ENCODE measurements at places on chromosomes 1 and 21.
A peak's percentile ranks its signal among the peaks of the same experiment; 100 is the strongest.

- no peak for DNase-seq
Observed at GRCh38 chr1:1529936-1530335, 10.5 kb downstream of the TMEM240 start.

DNA sequence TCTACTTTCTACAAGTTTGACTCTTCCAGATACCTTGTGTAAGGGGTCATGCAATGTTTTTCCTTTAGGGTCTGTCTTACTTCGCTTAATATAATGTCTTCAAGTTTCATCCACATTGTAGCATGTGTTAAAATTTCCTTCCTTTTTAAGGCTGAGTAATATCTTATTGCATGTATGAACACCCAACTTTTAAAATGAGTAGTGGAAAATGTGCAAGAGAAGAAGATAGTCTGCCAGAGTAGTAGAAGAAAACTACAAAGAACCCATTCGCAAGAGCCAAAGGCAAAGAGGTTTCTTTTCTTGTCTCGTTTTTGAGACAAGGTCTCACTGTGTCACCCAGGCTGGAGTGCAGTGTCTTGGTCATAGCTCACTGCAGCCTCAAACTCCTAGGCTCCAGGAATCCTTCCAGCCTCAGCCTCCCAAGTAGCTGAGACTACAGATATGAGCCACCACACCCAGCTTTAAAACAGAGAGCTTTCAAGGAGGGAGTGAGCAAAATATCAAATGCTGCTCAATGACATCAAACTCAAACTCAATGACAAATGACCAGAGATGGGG, 9.4 kb downstream of the IL23R start:
- peak; percentile 50 for DNase-seq

DNA sequence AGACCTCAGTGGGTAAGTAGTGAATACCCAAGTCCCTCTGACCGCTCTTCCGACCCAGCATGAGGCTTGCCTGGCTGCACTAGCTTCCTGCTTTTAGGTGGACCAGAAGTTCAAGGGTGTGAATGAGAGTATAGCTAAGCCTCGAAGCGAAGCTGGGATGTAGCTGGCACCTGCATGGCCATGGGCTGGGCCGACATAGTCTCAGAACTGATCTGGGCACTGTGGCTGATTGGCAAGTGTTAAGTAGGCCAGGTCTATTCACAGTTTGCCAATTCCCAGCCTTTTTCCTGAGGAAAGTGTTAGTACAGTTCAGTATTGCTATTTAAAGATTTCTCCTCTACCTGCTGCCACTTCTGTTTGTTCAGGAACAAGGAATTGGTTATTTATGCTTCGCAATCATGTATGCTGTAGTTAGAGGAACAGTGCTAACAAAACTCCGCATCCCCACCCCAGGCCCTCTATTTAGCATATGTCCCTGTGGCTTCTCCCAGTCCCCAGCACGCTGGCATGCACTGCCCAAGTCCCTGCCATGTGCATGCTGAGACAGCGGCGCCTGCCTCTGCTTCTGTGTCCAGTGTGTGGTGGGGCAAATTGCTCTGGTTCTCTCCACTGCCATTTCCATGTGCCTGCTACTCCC, 16.3 kb downstream of the SPATA46 start:
- DNase-seq: no peak

DNA sequence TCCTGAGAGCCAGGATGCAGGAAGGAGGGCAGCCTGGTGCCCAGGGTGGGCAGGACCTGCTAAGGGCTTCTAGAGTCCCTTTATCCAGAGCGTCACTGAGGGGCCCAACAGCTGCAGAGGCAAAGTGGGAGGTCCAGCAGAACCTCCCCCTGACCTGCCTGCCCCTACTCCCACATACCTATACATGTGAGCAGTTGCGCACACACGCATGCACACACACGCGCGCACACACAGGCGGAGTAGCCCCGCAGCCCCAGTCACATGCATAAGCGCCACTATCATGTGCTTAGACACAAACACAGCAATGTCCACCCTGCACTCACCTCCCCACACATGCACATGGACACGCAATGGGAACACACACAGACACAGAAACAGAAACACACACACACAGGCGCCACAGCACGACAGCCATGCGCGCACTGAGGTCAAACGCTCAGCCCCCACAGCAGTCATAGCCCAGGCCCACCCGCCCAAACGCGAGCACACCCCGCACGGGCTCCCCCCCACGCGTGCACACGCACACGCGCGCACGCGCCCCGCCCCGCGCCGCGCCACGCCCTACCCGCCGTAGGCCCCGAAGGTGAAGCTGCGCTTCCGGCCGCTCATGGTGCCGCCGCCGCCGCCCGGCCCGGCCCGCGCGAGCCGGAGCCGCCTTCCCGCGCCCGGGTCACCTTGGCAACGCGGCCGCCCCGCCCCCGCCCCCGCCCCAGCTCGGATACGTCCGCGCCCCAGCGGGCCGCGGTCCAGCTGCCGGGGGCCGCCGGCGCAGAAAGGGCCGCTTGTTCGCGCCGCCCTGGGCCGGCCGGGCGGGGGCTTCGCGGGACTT, 17.7 kb downstream of the RAP1GAP start:
- DNase-seq: no peak

- DNase-seq: peak; percentile 27
Observed at GRCh38 chr1:92096317-92096716, 16.2 kb downstream of the BTBD8 start.

- no peak for DNase-seq
Observed at GRCh38 chr1:20349561-20349960, 58.9 kb downstream of the VWA5B1 start.

Measured in stimulated activated CD4-positive, alpha-beta T cell treated with anti-CD3 and anti-CD28 coated beads, Interleukin-1b, Interleukin-23, amount 100 ng/mL, for 48 hours (primary cell).